ENCODE measurements at places on chromosomes 7 and 10. TPM values are rescaled to one million over a fixed set of nuclear protein-coding genes. Genes with fewer than 3 reads are reported as not detected.

Gene SLC13A1
- not detected for total RNA-seq

Gene MEPCE
- 22.9 TPM for total RNA-seq

Gene C10orf143
- total RNA-seq = 0.82 TPM

Gene PDK4
- 0.15 TPM for total RNA-seq

Gene MRLN
- total RNA-seq = not detected

Gene ITPRID1
- total RNA-seq = not detected

Gene GRID1
- under 0.01 TPM for total RNA-seq

Gene MASTL
- total RNA-seq = 8.6 TPM
